ENCODE measurements at places on chromosomes 5 and 9.

DNA sequence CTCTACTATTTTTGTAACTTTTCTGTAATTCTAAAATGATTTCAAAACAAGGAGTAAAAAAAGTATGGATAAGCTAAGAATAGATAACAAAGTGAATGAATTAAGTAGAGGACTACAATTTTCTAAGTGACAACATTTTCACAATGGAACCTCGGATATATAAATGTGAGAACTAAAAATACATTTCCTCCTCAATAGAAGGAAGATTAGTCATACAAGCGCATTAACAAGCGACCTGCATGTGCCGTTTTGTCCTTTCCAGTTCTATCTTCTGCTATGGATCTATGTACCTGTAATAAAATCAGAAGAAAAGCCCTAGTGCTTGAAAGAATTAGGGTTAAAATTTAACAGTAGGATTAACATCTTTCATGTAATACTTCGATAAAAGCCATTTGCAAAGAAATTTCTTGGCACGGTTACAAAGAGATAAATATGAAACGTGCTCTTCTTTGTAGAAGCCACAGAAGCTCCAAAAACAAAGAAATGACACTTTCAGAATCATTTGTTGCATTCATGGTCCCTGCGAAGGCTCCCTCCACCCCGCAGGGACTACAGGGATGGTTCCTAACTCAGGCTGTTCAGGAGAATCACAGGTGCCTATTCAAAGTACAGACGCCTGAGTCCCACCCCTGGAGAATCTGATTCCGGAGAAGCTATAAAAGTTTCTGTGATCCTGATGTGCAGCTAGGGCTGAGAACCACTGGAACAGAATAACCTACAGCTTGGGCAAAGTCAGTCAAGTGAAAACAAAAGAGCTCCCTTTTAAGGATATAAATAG is 216.6 kb upstream of the EFNA5 start:
- no peak for DNase-seq

GRCh38 chr5:30846171-30846570 is 347.3 kb upstream of the CDH6 start:
- no peak for DNase-seq

GRCh38 chr5:172821340-172821985 is 12.6 kb upstream of the ERGIC1 start:
- no peak for DNase-seq

DNA sequence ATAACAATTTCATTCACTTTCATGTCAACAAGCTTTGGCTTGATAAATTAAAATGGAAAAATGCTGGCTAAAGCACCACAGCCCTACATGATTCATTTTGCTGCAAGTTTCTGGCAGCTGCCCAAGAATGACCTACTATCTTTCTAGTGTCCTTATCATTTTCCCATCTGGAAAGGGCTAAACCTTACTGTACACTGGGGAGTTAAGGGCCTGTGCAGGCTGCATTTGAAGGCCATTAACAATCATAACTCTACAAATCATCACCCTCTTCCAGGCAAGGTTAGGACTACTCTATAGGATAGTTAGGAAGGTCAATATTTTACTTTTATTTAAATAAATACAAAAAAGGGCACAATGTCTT is 579.7 kb upstream of the ZNF608 start:
- DNase-seq = peak; percentile 69

- no peak for DNase-seq
Measured at GRCh38 chr5:131169810-131170539, 769 bp upstream of the LYRM7 start.

DNA sequence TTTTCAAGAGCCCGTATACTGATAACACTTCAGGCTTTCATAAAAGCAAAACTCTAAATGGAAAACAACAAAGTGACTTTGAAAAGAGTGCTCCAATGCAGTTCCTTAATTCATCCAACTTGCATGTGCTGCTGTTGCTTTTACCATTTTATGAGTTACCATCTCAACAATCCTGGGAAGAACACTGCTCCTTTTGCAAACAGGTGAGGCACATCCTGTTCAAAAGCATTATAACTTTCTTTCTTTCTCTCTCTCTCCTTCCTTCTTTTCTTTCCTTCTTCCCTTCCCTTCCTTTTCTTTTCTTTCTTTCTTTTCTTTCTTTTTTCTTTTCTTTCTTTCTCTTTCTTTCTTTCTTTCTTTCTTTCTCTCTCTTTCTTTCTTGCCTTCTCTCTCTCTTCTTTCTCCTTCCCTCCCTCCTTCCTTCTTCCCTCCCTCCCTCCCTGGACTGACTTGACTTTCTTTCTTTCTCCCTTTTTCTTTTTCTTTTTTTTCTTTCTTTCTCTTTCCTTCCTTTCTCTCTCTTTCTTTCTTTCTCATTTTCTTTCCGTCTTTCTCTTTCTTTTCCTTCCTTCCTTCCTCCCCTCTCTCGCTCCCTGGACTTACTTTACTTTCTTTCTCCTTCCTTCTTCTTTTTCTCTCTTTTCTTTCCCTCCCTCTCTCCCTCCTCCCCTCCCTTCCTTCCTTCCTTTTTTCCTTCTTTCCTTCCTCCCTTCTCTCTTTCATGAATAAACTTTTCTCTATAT is 11.2 kb upstream of the PARP8 start:
- DNase-seq = no peak

Data from skin of body (tissue), 3 donors.